ENCODE measurements at places on chromosomes 1 and 21.

DNA sequence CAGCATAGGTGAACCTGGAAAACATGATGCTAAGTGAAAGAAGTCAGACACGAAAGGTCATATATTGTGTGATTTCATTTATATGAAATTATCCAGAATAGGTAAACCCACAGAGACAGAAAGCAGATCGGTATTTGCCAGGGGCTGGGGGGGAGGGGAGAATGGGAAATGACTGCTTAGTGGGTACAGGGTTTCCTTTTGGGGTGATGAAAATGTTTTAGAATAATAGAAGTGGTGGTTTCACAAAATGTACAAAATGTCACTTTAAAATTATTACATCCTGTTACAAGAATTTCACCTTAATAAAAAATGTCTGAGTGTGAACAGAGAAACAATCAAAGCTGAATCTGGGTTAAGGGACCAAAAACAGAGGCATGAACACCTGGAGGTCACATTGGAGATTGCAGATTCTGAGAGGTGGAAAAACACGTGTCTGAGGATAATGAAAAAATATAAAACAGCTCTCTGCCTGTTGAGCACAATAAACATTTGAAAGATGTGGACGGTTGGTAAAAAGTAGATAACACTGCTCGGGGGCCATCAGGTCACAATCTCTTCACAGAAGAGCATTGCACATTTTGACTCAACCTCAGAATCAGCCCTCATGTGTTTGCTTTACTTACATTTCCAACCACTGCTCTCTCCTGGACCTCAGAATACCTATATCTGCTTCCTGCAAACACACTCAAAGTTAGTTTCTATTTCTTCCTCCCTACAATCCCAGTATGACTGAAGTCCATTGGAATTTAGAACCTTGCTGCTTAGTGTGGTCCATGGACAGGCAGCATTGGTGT is 3.2 kb downstream of the SLAMF6 start:
- no peak for DNase-seq

GRCh38 chr1:98468111-98468717 is 193.3 kb upstream of the SNX7 start:
- no peak for DNase-seq

DNA sequence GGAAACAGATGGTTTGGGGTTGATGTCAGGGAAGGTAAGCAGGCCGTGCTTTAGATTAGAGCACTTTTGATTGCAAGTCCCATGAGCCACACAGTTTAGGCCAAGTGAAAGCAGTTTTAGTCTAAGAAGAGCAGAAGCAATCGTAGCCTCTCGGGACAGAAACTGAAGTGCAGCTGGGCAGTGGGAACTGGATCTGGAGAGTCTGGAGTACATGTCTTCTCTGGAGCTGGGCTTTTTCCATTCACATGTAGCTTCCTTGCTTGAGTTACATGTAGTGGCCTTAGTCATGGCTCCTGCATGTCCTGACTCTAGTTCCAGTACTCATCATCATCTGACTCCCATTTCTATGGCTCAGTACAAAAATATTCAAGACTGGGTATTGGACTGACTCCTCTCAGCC is 16.7 kb downstream of the CAMTA1 start:
- DNase-seq: no peak

DNA sequence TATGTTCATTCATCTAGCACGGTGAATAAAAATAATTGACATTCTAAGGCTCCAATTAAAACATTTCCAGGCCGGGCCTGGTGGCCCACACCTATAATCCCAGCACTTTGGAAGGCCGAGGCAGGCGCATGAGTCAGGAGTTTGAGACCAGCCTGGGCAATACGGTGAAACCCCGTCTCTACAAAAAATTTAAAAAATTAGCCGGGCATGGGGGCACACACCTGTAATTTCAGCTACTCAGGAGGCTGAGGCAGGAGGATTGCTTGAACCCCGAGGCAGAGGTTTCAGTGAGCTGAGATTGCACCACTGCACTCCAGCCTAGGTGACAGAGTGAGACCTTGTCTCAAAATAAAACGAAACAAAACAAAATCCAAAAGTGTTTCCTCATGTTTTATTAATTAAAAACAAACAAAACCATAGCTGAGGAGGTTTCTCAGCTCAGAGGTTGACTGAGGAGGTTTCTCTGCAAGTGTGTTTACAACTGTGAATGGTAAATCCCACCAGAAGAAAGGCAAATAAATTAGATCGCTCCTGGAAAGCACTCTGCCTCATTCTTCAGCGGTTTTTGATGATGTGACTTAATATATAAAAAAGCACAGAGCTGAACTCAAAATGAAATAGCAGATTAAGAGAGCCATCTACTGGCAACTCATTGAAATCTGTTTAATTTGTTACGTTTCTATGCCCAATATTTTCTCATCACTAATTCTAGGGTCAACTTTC is 37.7 kb upstream of the ATG4C start:
- DNase-seq: no peak

DNA sequence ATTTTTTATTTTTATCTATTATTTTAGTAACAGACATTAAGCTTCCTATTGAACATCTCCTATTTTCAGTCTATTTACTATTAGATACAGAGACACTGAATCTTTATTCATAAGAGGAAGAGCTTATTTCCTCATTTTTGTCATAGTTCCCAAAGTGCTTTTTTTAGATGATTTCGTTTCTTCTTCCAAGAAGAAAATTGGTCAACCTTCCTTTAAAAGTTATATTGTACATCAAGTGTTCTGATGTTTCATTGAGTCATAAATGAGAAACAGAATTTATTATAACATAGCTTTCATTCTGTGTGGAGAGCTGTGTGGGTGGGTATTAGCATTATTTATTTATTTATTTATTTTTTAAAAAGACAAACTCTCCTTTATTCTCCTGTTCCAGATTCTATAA is 50.6 kb upstream of the BACH1 start:
- DNase-seq: no peak

- no peak for DNase-seq
These were observed 45.7 kb upstream of the COX20 start for GRCh38 chr1:244789731-244790130.
